Colonic mucosa (tissue), 4 donors: ENCODE measurements at places on chromosomes 12 and 14. TPM values are rescaled to one million over a fixed set of nuclear protein-coding genes. Genes with fewer than 3 reads are reported as not detected.

Gene RFX4
- total RNA-seq = not detected

Gene CLEC4D
- total RNA-seq = not detected

Gene CLECL1
- not detected for total RNA-seq

Gene KLHDC1
- 2.5 TPM for total RNA-seq

Gene IGF1
- 1.6 TPM for total RNA-seq

Gene SHMT2
- 69.4 TPM for total RNA-seq

DNA sequence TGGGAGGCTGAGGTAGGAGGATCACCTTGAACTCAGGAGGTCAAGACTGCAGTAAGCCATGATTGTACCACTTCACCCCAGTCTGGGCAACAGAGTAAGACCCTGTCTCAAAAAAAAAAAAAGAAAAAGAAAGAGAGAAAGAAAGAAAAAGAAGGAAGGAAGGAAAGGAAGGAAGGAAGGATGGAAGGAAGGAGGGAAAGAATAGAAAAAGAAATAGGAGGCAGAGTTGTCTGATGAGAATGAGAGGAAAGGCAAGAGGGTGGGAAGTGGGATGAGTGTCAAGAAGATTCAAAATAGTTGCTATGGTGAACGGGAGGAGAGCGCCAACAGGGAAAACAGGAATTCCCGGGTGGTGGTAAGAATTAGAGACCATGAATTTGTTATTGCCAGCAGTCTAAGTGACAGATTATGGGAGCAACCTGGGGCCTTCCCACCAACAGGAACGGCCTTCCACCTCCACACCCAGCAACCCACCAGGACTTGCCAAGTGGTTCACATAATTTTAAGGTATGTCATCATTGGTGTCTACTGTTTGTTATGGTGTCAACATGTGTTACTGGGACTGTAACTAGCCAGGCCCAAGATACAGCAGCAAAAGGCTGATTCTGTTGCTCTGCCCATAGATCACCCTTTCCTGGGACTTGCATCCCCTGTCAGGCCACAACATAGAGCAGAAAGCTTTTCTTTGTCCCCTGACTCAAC lies 36.1 kb upstream of the C12orf76 start:
- no peak overlapping the region for H3K4me3 ChIP-seq
- no peak overlapping the region for H3K27ac ChIP-seq
- H3K27me3 ChIP-seq = no peaks in the 10 kb centered on the region
- H3K4me1 ChIP-seq = no peaks in the 10 kb centered on the region
- DNase-seq = no peak
- H3K36me3 ChIP-seq = no peaks in the 10 kb centered on the region

DNA sequence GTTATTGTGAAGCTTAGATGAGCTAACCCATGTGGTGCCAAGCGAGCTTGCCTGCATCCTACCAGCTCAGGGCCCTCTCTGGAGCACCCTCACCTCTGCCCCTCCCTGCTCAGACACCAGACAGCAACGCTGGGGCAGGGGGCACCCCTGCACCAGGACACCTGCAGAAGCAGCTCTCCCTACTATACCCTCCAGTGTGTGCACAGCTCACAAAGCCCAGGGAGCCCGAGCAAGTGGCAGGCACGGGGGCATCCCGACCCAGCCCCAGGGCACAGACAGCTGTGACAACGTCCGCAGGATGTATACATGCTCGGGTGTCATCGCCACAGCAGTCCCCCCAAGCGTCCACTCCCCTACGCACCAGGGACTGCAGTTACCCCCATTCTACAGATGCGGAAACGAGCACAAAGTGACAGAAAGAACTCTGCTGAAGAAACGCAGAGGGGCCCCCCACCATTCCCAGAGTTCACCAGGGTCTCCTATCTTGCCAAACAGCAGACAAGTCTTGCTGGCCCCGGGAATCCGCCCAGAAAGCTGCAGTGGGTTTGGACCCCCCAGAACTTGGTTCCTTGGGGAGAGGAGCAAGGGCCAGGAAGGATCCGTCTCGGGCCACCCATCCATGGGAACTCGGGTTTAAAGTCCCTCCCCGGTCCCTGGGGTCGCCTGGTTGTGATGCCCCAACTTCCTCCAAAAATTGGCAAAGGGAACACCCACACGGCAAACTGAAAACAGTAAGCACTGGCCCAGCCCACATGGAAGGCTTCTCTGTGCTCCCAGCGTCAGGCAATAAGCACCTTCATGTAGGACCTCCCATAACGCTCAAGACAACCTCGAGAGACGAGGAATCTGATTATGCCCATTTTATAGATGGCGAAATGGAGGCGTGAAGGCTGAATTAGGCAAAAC lies 12.0 kb downstream of the NCOR2 start:
- H3K36me3 ChIP-seq = no peaks in the 10 kb centered on the region
- peaks cover 7% of the 10 kb centered on the region for H3K4me1 ChIP-seq
- DNase-seq = no peak
- H3K27me3 ChIP-seq = no peaks in the 10 kb centered on the region
- no peak overlapping the region for H3K27ac ChIP-seq
- no peak overlapping the region for H3K4me3 ChIP-seq

- no peaks in the 10 kb centered on the region for H3K36me3 ChIP-seq
- DNase-seq = peak; percentile 71
- no peaks in the 10 kb centered on the region for H3K27me3 ChIP-seq
These were observed at the start of gene BCL2L14 for GRCh38 chr12:12070674-12071656. TSS of gene BCL2L14 (plus strand) at chr12:12070939. CDS start at chr12:12079306, 8,367 bp downstream.

DNA sequence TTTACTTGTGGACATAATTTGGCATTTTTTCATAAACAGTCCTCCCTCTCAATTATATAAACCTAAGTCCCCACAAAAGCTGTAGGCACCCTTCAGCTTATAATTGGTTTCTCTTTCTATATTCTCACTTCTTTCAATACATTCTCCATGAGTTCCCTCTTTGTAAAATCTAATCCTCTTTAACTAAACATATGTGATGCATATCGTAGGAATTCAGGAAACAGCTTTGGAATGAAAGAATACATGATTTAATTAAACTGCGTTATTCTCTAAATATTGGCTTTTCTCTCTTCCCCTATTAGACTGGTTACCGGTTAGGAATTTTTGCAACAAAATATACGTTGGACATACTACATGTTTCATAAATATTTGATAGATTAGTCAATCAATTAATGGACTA lies 1122.6 kb downstream of the FLRT2 start:
- H3K36me3 ChIP-seq = no peaks in the 10 kb centered on the region
- H3K4me1 ChIP-seq = no peaks in the 10 kb centered on the region
- DNase-seq = no peak

GRCh38 chr14:105419195-105420091 lies at the start of gene MTA1:
TSS of gene MTA1 (plus strand) at chr14:105419827. CDS start at chr14:105420036, 209 bp downstream.
- H3K27ac ChIP-seq = peak within 1 kb of the TSS; percentile 27
- H3K36me3 ChIP-seq = no peaks in the 10 kb centered on the region
- peaks cover 16% of the 10 kb centered on the region for H3K4me1 ChIP-seq

- peak; percentile 40 for DNase-seq
- no peaks in the 10 kb centered on the region for H3K27me3 ChIP-seq
- no peak overlapping the region for H3K4me3 ChIP-seq
- H3K4me1 ChIP-seq = peaks cover 19% of the 10 kb centered on the region
- H3K36me3 ChIP-seq = no peaks in the 10 kb centered on the region
These were observed 28.2 kb downstream of the DAD1 start for GRCh38 chr14:22560662-22561365.

GRCh38 chr14:92973261-92973797 lies 50.4 kb downstream of the CHGA start:
- DNase-seq = peak; percentile 77
- no peaks in the 10 kb centered on the region for H3K36me3 ChIP-seq
- H3K4me3 ChIP-seq = no peak overlapping the region
- H3K27me3 ChIP-seq = no peaks in the 10 kb centered on the region
- no peaks in the 10 kb centered on the region for H3K4me1 ChIP-seq
- H3K27ac ChIP-seq = no peak overlapping the region

- no peaks in the 10 kb centered on the region for H3K4me1 ChIP-seq
- no peak overlapping the region for H3K27ac ChIP-seq
- no peaks in the 10 kb centered on the region for H3K36me3 ChIP-seq
- no peaks in the 10 kb centered on the region for H3K27me3 ChIP-seq
- DNase-seq = no peak
- no peak overlapping the region for H3K4me3 ChIP-seq
These were observed 3.0 kb downstream of the ADGRD1 start for GRCh38 chr12:130956456-130957303.

- no peaks in the 10 kb centered on the region for H3K36me3 ChIP-seq
- H3K4me1 ChIP-seq = no peaks in the 10 kb centered on the region
- DNase-seq = no peak
These were observed 2.5 kb downstream of the PTGDR start for GRCh38 chr14:52269982-52270381.

- H3K4me3 ChIP-seq = no peak overlapping the region
- H3K27me3 ChIP-seq = no peaks in the 10 kb centered on the region
- H3K36me3 ChIP-seq = no peaks in the 10 kb centered on the region
- H3K4me1 ChIP-seq = no peaks in the 10 kb centered on the region
These were observed 6.5 kb upstream of the ACACB start for GRCh38 chr12:109109746-109110350.

GRCh38 chr12:4045786-4046494 lies 172.7 kb upstream of the PARP11 start:
- no peaks in the 10 kb centered on the region for H3K27me3 ChIP-seq
- H3K4me3 ChIP-seq = no peak overlapping the region
- no peaks in the 10 kb centered on the region for H3K4me1 ChIP-seq
- H3K36me3 ChIP-seq = no peaks in the 10 kb centered on the region

GRCh38 chr12:32609966-32610365 lies 69.1 kb upstream of the DNM1L start:
- H3K27me3 ChIP-seq = no peaks in the 10 kb centered on the region
- no peak for DNase-seq
- H3K27ac ChIP-seq = no peak overlapping the region

GRCh38 chr12:88723219-88723618 lies 142.9 kb upstream of the KITLG start:
- H3K36me3 ChIP-seq = no peaks in the 10 kb centered on the region
- no peaks in the 10 kb centered on the region for H3K4me1 ChIP-seq
- no peaks in the 10 kb centered on the region for H3K27me3 ChIP-seq
- DNase-seq = no peak
- H3K4me3 ChIP-seq = no peak overlapping the region
- no peak overlapping the region for H3K27ac ChIP-seq

DNA sequence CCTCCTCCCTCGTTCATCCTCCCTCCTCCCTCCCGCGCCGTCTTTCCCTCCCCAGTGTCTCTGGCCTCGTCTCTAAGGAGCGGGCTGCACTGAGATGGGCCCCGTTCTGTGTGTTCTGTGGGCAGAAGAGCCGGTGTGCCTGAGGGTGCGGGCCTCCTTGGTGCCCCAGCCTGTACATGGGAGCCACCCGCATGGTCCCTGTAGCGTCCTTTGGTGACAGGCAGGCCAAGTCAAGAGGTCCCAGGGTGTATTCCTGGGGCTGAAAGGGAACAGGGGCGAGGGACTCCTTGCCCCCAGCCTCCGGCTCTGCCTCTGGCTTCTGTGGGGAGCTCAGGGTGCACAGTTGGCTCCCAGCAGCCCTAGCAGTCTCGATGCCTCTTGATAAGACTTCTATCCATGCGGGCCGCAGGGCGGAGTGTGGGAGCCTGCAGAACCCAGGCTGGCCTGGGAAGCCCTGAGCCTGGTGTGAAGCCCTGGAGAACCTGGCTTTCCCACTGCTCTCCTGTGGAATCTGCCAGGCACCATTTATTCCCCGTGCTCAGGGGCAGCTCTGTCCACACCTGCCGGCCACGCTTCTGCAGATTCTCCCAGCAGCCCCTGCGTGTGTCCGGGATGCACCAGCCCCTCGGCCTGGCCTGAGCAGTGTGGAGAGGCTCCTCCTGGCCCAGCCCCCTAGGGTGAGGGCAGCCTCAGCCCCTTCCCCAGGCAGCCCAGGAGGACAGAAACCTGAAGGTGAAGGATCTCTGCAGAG lies 181.3 kb downstream of the KIF26A start:
- H3K27ac ChIP-seq = no peak overlapping the region
- DNase-seq = no peak
- H3K4me3 ChIP-seq = no peak overlapping the region

- no peaks in the 10 kb centered on the region for H3K36me3 ChIP-seq
- no peak for DNase-seq
- no peak overlapping the region for H3K4me3 ChIP-seq
These were observed 101.8 kb downstream of the SCARB1 start for GRCh38 chr12:124761871-124762270.

DNA sequence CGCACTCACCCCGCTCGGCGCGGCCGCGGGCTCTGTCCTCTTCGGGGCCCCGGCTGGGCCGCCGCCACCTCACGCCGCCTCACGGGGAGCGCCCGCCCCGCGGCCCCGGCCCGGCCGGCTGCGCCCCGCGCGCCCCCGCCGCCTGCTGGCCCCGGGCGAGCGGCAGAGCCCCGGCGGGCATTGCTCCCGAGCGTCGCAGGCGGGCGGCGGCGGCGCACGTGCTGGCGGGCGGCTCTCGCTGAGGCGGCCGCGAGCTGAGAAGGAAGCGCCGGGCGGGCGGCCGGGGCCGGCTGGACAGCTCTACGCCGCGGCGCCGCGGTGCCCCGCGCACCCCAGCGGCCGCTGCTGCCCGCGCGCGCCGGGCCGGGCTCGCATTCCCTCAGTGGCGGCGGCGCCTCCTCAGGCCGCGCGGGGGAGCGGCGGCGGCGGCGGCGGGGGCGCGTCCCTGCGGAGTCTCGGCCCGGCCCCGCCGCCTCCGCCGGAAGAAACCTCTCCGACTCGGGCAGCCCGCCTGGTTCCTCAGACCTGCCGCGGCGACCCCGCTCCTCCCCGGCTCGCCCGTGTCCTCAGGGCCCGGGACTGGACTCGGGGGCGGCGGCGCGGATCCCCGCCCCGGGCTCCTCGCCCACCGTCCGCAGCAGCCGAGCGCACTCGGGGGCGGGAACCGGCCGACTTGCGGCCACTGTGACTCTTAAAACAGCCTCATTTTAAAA lies at the start of gene PITPNM2:
TSS of gene PITPNM2 (minus strand) at position 347 of the 713 bp plus-strand sequence. CDS start 116,500 bp downstream, outside the sequence.
- H3K4me3 ChIP-seq = peak within 1 kb of the TSS; percentile 69
- no peaks in the 10 kb centered on the region for H3K27me3 ChIP-seq
- DNase-seq = peak; percentile 42

GRCh38 chr12:112808156-112808555 lies 16.6 kb downstream of the RPH3A start:
- H3K36me3 ChIP-seq = no peaks in the 10 kb centered on the region
- H3K4me1 ChIP-seq = no peaks in the 10 kb centered on the region
- H3K27ac ChIP-seq = no peak overlapping the region
- peaks cover 3% of the 10 kb centered on the region for H3K27me3 ChIP-seq
- DNase-seq = no peak

GRCh38 chr12:101779626-101780025 lies 40.4 kb upstream of the SYCP3 start:
- no peak for DNase-seq
- H3K27ac ChIP-seq = no peak overlapping the region
- no peak overlapping the region for H3K4me3 ChIP-seq
- H3K4me1 ChIP-seq = no peaks in the 10 kb centered on the region

DNA sequence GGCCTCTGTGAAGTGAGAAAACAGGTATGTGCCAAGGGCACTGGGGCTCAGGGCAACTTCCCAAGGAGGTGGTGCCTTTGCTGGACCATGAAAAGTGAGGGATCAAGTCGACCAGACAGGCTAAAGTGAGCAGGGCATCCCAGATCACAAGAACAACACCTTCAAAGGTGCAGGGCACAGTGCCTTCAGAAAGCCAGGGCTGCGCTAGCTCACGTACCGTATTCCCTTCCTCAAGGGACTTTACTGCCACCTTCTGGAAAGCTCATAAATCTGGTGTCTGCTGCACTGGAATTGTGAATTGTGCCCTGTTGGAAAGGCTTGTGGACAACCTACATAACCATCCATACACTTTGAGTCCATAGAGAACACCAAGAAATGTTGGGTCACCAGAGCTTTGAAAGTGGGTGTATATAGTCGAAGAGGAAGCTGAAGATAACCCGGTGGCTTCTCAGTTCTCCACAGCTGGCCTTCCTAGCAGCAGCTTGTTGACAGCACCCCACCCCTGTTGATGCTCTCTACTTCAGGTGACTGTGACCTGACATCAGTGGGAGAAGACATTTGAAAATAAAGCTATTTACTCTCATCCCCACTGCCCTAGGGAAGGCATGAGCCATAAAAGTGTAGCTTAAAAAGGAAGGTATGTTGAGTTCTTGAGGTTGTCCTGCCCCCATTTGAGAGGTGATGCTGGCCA lies 24.5 kb downstream of the FIGNL2 start:
- H3K27me3 ChIP-seq = no peaks in the 10 kb centered on the region
- DNase-seq = peak; percentile 57
- H3K27ac ChIP-seq = no peak overlapping the region
